Thoracic aorta (tissue), 2 donors: ENCODE measurements at places on chromosomes 7 and 10. TPM values are rescaled to one million over a fixed set of nuclear protein-coding genes. Genes with fewer than 3 reads are reported as not detected.

MAP3K8 gene
- 64.3 TPM for total RNA-seq

MUC3A gene
- 0.49 TPM for total RNA-seq

MXI1 gene
- total RNA-seq = 87.7 TPM

IPMK gene
- 1.5 TPM for total RNA-seq

SPDYE16 gene
- total RNA-seq = 0.28 TPM

EN2 gene
- total RNA-seq = not detected

SPAM1 gene
- total RNA-seq = not detected

TBRG4 gene
- 47.8 TPM for total RNA-seq

SPDYE2B gene
- not detected for total RNA-seq

HOXA3 gene
- 29.3 TPM for total RNA-seq

CFAP46 gene
- not detected for total RNA-seq

FAM25A gene
- total RNA-seq = not detected

HMX2 gene
- not detected for total RNA-seq

MAGI2 gene
- 31.8 TPM for total RNA-seq

LLCFC1 gene
- not detected for total RNA-seq

ENKUR gene
- total RNA-seq = 1.1 TPM

DNA sequence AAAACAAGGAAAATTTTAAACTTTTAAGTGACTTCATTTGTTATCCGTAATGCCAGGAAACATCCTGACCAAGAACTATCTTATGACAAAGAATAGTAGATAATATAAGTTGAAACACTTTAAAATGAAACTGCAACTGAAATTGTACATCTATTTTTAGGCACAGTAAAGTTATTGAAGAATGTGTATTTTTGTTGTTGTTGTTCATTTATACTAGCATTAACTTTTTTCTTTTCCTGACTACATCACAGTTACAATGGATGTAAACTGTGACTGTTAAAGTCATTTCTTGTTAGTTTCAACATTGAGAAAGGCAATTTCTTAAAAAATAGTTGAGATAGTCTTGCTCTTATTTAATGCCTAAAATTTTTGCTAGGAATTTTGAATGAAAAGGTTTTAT, 2.6 kb downstream of the CPED1 start:
- H3K27ac ChIP-seq = peak overlapping the region; percentile 83
- peaks cover 21% of the 10 kb centered on the region for H3K4me1 ChIP-seq
- DNase-seq = no peak
- no peaks in the 10 kb centered on the region for H3K27me3 ChIP-seq
- H3K4me3 ChIP-seq = peak overlapping the region; percentile 77

DNA sequence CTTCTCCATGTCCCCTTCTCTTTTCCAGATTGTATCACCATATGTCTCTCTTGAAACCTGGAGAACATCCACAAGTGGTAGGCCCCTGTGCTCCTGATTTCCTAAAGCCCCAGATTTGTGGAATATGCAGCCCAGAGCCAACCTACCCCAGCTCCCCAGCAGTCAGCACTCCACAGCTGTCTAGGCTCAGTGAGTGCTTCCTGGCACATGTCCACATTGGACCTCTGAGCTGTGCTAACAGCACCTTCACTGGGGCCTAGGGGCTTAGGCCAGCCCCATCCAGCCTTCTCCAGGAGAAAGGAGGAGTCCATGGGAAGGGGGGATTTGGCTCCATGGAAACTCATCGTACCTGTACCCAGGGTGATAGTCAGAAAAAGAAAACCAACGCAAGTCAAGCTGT, 192.7 kb downstream of the FGFR2 start:
- no peak overlapping the region for H3K27ac ChIP-seq
- H3K27me3 ChIP-seq = no peaks in the 10 kb centered on the region
- no peak for DNase-seq
- no peak overlapping the region for H3K4me3 ChIP-seq
- H3K36me3 ChIP-seq = no peaks in the 10 kb centered on the region

- no peak for DNase-seq
- no peak within 1 kb of the TSS for H3K27ac ChIP-seq
- no peaks in the 10 kb centered on the region for H3K36me3 ChIP-seq
- peaks cover 12% of the 10 kb centered on the region for H3K4me1 ChIP-seq
- H3K4me3 ChIP-seq = peak within 1 kb of the TSS; percentile 62
Measured at GRCh38 chr7:150978126-150978789, at the start of gene KCNH2. KCNH2 (minus strand) TSS chr7:150978321; CDS start chr7:150977913, 408 bp downstream.

- H3K36me3 ChIP-seq = no peaks in the 10 kb centered on the region
- peak overlapping the region; percentile 26 for H3K27ac ChIP-seq
- no peak for DNase-seq
- no peak overlapping the region for H3K4me3 ChIP-seq
Measured at GRCh38 chr10:3874990-3875841, 90.2 kb upstream of the KLF6 start.

DNA sequence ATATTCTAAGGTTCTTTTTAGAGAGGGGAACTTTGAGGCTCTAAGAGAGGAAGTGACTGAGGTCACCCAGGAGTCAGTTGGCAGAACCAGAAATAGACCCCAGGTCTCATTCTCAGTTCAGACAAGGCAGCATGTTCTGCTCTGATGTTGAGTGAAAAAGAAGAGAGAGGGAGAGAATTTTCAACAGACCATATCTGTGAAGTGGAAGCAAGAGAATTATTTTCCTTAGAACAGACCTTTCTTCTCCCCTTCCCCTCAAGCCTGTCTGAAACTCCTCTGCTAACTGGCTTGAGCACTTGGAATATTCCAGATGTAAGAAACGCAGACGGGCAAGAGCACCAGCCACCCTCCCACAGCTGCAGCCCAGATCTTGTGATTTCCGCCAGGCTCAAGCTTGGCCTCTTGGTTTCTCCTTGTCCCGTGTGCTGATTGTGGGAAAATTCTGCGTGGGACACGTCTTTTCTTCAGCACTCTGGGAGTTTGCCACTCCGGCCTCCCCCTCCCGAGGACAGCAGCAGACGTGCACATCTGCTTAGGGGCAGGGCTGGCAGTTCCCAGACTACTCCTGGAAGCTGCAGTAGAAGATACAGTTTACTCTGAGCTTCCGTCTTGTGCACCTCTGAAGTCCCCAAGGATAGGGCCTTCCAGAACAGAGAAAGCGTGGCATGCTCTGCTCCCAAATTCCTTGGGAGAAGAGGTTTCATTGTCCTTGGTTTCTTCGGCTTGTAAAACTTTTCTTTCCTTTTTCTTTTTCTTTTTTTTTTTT, 22.7 kb upstream of the IKZF1 start:
- H3K27me3 ChIP-seq = no peaks in the 10 kb centered on the region
- H3K4me3 ChIP-seq = peak overlapping the region; percentile 9
- no peak for DNase-seq
- H3K36me3 ChIP-seq = no peaks in the 10 kb centered on the region

- no peaks in the 10 kb centered on the region for H3K4me1 ChIP-seq
- no peaks in the 10 kb centered on the region for H3K36me3 ChIP-seq
- no peak overlapping the region for H3K4me3 ChIP-seq
- no peak for DNase-seq
- no peaks in the 10 kb centered on the region for H3K27me3 ChIP-seq
Measured at GRCh38 chr10:34889004-34889869, 74.1 kb upstream of the PARD3 start.

DNA sequence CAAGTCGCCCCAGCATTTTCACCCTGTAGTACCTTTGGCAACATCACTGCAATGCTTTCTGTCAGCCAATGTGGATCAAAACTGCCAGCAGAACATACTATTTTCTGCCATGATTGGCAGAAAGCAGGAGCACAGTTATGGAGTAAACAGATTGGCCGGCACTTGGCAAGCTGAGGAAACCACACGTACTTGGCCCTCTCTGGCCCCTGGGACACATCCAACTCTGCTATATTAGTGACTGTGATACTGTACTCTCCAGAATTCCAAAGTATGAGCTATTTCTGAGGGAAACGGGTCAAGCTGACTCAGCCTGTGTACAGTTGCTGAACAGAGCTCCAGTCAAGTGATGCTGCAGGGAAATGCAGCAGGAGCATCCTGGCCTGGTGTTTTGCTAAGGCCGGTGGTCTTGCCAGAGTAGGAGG, 39.8 kb upstream of the LANCL2 start:
- H3K4me1 ChIP-seq = peaks cover 16% of the 10 kb centered on the region
- H3K4me3 ChIP-seq = no peak overlapping the region
- H3K27ac ChIP-seq = no peak overlapping the region
- peak; percentile 25 for DNase-seq
- H3K36me3 ChIP-seq = no peaks in the 10 kb centered on the region

- no peaks in the 10 kb centered on the region for H3K27me3 ChIP-seq
- H3K27ac ChIP-seq = peak overlapping the region; percentile 75
- H3K4me3 ChIP-seq = no peak overlapping the region
Measured at GRCh38 chr10:51894771-51895578, 195.6 kb upstream of the CSTF2T start.

DNA sequence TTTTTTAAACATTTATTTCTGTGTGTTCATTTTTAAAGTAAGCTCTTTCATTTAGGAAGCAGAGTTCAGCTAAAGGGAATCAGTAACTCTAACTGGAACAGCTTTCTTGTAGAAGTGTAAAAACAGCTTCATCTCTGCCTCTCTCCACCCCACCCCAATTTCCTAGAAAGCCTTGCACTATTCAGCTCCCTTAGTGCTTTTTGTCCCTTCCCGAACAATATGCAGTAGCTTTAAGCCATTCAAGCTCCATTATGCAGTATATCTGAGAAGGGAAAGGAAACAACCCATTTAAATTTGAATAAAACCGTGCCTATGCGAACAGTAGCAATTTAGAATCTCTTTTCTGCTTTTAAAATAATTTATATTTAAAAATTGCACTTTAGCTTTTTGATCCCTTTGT, 134.5 kb downstream of the TRIL start:
- H3K4me3 ChIP-seq = no peak overlapping the region
- H3K36me3 ChIP-seq = no peaks in the 10 kb centered on the region
- H3K4me1 ChIP-seq = no peaks in the 10 kb centered on the region
- no peak for DNase-seq

DNA sequence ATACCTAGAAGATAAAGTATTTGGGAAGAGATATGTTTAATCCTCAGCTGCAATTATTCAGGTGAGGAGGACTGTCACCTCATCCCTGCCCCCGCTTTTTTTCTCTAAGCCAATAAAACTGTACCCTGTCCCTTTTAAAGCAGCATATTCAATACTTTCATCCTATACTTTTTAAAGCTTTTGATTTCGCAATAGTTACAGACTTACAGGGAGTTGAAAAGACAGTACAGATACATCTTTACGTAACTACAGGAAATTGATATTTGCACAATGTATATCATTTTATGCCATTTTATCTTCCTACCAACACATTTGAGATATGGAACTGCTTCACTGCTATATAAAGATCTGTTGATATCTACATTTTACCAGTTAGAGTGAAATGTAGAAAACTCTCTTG, 47.6 kb downstream of the STK17A start:
- no peak overlapping the region for H3K27ac ChIP-seq
- H3K36me3 ChIP-seq = no peaks in the 10 kb centered on the region
- no peak overlapping the region for H3K4me3 ChIP-seq
- no peak for DNase-seq
- no peaks in the 10 kb centered on the region for H3K27me3 ChIP-seq

GRCh38 chr7:38704041-38704547, 72.9 kb upstream of the AMPH start:
- H3K4me3 ChIP-seq = no peak overlapping the region
- no peaks in the 10 kb centered on the region for H3K4me1 ChIP-seq
- DNase-seq = no peak

DNA sequence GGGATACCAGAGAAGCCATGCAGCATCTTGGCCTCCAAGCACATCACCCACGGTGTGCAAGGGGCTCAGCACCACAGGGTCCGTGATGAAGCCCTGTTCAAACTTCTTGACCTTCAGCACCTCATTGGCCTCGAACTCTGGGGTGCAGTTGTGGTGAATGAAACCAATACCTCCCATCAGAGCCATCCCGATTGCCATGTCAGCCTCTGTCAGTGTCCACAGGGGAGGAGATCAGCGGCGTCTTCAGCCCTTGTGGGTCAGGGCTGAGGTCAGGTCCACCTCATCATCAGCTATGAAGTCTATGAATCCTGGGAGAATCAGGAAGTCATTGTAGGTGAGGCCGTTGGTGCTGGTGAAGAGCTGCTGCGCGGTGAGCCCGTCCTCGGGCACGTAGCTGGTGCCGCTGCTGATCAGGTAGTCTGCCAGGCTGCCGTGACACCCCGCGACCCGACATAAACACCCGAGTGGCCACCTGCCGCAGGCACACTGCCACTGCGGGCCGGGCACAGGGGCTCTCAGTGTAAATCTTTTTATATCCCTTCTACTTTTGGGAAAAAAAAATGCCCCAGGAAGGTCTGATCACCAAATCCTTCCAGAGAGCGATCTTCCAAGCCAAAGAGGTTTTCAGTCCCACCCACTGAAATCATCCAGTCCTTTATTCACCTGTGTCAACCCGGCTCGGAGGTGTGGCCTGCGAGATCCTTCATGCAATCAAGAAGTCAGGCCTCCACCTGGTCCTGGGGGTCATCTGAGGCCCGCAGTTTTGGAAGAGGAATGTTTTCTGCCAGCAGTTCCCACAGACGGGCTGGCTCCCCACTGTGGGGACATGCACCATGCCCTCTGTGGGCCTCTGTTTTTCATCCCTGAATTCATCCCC, 144.1 kb upstream of the KCNMA1 start:
- H3K36me3 ChIP-seq = peaks cover 6% of the 10 kb centered on the region
- no peaks in the 10 kb centered on the region for H3K27me3 ChIP-seq
- DNase-seq = no peak

DNA sequence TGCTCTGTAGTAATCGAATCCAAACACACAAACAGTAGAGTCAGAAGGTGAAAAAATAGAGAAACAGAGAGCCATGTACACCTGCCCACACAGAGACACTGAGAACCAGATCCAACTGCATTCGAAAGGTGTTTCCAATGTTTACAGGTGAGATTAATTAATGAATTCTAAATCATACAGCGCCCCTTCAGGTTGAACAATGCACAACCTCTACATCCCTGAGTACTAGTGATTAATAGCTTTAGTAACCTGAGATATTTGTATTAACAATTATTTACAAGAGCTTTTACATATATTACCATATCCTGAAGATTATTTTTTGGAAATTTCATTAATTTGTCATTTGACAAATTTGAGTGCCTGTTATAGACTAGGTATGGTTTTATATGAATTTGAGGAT, 7.6 kb upstream of the MRC1 start:
- no peak overlapping the region for H3K27ac ChIP-seq
- no peaks in the 10 kb centered on the region for H3K4me1 ChIP-seq
- H3K27me3 ChIP-seq = no peaks in the 10 kb centered on the region
- H3K36me3 ChIP-seq = no peaks in the 10 kb centered on the region
- DNase-seq = no peak

- peaks cover 17% of the 10 kb centered on the region for H3K4me1 ChIP-seq
- no peak overlapping the region for H3K27ac ChIP-seq
- no peak overlapping the region for H3K4me3 ChIP-seq
- H3K36me3 ChIP-seq = no peaks in the 10 kb centered on the region
Measured at GRCh38 chr10:71399946-71400345, 3.2 kb downstream of the CDH23 start.

- no peak for DNase-seq
- no peak overlapping the region for H3K4me3 ChIP-seq
- H3K4me1 ChIP-seq = peaks cover 9% of the 10 kb centered on the region
- no peaks in the 10 kb centered on the region for H3K36me3 ChIP-seq
- H3K27me3 ChIP-seq = no peaks in the 10 kb centered on the region
- H3K27ac ChIP-seq = no peak overlapping the region
Measured at GRCh38 chr7:135943134-135943879, 33.9 kb downstream of the MTPN start.
